ENCODE measurements at places on chromosomes 5 and 9.

- no peak for DNase-seq
These were observed 122.6 kb upstream of the IRX2 start for GRCh38 chr5:2874099-2874498.

DNA sequence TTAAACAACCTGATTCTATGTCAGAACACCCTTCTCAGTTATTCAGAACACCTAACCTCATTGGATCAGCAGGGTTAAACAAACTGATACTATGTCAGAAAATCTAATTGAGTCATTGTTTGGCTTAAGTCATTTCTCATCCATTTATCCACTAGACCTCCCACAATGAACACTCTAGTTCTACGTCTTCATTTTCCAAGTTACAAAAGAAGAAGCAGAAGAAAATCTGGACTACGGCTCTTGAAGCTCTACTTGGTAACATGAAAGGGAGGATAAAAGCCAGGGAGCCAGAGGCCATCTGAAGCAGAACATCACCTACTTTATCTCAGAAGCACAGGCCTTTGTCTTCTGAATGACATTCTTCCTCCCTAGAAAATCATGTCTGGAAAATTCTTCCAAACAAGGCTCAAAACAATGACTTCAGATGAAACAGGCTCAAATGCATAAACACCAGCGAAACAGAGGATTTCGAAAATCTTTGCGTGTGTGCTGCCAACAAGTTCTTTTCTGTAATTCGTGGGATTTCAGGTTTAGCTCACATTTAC, 35.4 kb upstream of the TGFBI start:
- DNase-seq = no peak

DNA sequence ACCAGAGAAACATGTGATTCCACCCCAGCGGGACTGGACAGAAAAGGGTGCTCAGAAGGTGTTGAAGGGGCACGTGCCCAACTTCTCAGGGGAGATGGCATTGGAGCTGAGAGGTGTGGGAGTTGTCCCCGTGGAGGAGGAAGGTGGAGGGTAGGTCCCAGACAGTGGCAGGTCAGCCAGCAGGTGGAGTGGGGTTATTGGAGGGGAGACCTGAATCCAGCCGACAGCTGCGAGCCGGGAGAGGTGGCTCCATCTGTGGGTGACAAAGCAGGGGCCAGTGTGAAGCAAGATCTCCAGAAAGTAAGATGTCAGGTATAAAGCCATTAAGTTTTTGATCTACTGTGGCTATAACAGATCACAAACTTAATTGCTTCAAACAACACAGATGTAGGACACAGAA, 75.1 kb downstream of the HRH2 start:
- DNase-seq = no peak

DNA sequence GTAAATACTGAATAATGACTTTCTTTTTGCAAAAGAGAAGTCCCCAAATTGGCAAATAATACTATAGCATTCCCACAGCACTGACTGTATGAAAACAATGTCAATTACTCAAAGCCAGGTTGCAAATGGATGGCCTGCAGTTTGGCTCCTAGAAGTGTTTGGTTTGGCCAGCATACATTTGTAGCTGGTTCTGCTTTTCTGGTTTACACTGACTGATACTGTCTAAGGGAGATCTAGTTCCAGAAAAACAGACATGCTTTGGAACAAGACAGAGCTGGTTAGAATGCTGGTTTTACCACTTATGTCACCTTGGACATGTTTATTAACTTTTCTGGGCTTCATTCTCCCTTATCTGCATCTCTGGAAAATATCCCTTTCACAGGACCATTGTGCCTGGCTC, 81.5 kb upstream of the TRPM3 start:
- no peak for DNase-seq

DNA sequence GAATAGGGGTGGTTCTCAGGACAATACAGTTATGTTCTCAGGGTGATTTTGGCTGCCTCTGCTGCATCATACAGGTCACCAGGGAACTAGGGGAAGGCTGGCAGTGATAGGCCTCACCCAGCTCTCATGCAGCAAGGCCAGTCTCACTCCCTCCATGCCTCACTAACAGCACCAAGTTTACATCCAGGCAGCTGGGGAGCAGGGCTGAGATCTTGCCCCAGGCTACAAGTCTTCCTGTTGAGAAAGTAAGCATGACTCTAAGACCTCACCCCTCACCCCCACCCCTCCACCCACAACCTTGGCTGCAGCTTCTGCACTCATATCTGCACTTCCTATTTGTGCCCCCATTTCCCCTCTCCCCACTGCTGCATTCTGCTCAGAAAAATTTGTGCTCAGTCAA, 481.2 kb downstream of the ACTL7B start:
- no peak for DNase-seq

- DNase-seq = no peak
These were observed 36.9 kb upstream of the PHYKPL start for GRCh38 chr5:178269499-178269898.

GRCh38 chr5:54703133-54703532, 185.6 kb downstream of the SNX18 start:
- no peak for DNase-seq

- no peak for DNase-seq
These were observed 4.4 kb downstream of the SSNA1 start for GRCh38 chr9:137192859-137193258.

All from stimulated activated CD4-positive, alpha-beta T cell treated with anti-CD3 and anti-CD28 coated beads, Interleukin-1b, Interleukin-23, amount 100 ng/mL, for 1 hour (primary cell).